ENCODE measurements at places on chromosomes 6 and 20.

DNA sequence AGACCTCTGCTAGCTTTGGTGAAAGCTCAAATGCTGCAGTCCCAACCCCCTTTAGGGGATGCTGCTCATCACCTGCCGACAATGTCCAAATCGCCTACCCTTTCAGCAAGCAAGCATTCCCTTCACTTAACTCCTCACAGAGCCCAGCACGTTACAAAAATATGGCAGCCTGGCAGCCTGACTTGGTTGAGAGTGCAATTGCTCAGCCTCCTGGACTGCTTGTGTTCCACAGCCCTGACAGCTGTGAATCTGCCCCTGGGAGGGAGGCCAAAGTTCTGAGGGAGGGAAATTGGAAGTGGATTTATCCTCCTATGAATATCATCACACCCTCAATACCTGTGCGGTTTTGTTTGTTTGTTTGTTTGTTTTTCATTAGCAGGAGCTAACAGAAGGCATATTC, 231.0 kb downstream of the HIVEP2 start:
- DNase-seq: no peak

DNA sequence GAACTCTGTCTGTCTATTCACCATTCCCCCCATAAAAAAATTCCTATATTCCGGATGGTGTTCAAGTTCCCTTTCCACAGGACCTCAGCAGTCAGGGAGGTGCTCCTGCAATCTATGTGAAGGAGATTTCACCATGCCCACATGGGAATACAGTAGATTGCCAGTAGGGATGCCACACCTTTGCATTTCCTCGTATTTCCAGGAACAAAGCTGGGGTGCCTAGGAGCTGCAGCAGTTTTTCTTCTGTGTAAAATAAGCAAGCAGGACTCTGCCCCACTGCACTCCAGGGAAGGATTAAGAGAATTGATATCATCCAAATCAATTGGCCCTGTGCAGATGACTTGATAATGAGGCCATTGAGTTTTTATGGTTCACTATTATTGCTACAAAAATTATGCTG, 7.4 kb upstream of the KIF16B start:
- no peak for DNase-seq

GRCh38 chr6:147397306-147397705, 111.2 kb upstream of the SAMD5 start:
- DNase-seq: no peak

- no peak for DNase-seq
Measured at GRCh38 chr6:46899659-46900058, 22.1 kb downstream of the ADGRF5 start.

- DNase-seq: no peak
Measured at GRCh38 chr20:4443016-4443415, 278.7 kb upstream of the PRND start.

- DNase-seq: no peak
Measured at GRCh38 chr6:155033021-155033791, 38.1 kb downstream of the TIAM2 start.

GRCh38 chr6:106502559-106502958, 126.7 kb downstream of the RTN4IP1 start:
- no peak for DNase-seq

DNA sequence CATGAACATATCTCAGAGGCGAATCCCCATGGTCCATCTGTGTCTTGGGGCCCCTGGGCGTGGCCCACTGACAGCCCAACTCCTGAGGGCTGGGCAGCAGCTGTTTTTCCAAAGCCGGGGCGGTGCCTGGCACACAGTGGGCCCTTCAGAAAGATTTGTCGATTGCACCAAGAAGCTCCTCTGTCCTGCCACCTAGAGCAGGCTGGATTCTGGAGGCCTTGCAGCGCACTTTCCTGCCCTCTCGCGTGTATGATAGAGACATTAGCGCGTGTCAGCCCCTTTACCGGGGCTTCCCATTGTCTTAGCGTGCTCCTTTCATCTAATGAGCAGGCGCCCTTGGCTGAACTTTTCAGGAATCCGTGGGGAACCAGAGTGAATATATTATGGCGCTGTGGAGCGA, 45.4 kb downstream of the CDH4 start:
- DNase-seq: no peak

DNA sequence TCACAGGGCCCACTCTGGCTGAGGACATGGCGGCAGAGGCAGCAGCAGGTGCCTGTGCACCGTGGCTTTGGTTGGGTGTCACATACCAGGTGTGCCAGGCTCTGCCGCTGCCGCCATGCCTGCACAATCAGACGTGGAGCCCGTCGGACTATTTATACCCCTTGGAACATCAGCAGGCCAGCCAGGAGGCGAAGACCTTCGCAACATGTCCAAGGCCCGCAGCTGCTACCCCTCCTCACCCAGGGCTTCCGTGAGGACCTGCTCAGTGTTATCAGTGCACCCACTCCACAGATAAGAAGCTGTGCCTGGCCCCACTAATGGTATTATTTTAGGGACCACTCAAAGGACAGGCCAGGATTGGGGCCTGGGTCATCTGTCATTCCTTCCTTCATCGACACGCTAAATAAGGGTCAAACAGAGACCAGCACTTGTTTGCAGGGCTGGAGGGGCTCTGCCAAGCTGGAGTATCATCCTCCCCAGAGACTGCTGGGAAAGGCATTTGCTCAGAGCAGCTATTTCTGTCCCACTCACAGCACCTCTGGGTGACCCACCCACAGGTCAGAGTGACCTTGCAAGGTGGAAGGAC, 109.2 kb downstream of the BMP7 start:
- no peak for DNase-seq

DNA sequence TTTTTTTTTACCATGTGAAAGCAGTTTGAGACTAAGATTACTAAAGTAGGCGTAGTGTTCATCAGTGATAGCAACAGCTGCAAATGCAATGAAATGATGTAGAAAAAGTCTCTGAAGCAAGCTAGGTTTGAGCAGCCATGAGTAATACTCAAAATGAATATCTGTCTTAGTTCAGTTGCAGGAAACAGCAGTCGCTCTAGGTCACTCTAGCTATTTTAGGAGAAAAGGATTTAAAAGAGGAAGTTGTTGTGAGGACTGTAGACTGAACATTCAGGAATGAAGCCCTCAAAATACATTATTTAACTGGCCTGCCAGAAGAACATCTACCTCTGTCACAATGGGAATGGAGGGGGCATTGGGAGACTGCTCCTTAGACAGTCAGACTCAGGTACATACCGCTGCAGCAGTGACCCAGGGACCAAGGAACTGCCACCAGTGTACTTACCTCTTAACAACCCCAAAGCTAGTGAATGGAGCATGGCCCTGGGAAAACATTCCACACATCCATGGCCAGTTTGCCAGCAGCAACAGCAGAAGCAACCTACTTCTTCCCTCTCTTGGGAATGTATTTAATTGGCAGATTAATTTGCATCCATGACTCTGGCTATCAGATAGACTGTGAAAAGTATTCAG, 243.0 kb upstream of the KHDRBS2 start:
- DNase-seq: no peak

DNA sequence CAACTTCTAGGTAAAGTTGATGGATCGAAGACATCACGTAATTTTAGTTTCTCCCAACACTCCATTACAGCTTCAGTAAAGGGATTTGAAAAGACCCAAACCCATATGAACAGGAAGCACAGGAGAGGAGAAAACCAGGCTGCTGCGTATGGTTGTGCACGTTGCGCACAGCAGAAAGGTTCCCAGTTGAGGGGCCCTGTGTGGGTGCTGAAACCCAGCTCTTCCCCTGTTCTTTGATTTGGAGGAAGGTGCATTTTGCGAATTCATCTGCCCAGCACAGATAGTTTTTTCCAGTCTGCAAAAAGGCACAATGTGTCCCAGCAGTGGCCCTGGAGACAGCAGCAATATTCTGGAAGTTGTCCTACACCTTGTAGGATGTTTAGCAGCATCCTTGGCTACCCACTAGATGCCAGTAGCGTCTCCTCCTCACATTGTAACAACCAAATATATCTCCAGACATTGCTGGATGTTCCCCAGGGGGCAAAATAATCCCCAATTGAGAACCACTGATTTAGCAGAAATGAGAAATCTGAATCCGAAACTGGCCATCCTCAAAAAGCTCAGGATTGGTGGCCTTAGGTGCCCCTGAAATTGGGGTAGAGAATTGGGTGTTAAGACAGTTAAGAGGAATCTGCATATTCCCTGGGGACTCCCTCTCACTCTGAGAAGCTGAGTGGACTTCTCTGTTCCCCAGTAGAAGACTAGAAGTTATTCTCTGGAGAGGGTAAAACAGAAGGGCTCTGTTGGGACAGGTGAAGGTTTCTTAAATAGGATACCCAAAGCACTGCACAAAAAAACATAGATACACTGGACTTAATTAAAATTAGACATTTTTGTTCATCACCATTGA, 12.2 kb downstream of the SUN5 start:
- no peak for DNase-seq

DNA sequence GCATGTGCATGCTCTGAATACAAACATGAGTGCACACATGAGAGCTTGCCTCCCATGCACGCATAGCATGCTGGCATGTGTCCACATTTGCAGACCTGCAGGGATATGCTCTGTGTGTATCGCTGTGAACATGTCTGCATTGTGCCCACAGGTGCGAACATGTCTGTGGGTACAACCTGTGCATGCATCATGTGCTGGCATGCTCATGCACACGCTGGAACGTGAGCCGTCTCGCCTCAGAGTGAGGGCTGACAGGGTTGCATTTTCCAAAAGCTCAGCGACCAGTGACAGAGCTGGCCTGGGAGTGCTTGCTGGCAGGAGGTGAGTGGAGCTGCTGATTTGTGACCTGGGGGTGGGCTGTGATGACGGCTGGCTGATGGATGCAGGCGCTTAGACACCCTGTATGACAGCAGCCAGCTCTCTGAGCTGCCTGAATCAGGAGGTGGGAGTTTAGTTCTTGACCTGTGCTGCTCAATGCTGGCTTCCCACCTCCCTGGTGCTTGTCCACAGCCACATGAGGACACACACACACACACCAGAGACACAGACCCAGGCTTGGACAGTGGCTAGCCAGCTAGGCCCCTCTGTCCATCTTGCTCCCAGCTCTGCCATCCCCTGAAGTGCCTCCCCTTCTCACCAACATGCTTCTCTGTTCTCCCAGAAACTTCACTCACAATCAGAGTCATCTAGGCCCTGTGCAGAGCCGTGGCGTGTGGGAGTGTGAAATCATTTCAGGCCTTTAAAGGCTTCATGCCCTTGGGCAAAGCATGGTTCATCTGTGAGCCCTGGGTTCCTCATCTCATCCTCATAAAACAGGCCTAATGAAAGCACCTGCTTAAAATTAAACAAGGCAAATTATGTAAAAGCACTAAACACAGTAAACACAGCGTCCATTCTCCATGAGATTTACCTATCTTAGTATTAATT, 51.4 kb downstream of the CD40 start:
- no peak for DNase-seq

DNA sequence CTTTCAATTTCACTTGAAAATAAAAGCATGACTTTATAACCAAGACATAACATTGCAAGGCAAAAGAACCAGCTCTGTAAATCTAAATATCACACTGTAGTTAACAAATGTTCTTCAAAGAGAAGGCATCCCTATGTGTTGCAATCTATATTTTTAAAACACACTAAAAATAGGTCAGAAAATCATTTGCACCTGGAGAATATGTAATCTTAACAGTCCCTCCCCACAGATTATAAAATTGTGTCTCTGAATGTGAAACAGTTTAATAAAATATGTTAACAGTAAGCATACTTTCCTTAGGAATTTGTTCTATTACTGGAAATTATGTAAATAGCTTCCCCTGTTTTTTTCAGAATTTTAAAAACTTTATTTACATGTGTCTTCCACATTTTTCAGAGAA, 351.9 kb downstream of the COL12A1 start:
- no peak for DNase-seq

GRCh38 chr6:8085053-8085511, 17.3 kb downstream of the EEF1E1 start:
- DNase-seq: no peak
